Stimulated activated CD4-positive, alpha-beta T cell treated with anti-CD3 and anti-CD28 coated beads, TNF-alpha, amount 100 ng/mL, for 1 hour (primary cell): ENCODE measurements at places on chromosomes 4 and X.

GRCh38 chrX:30831082-30831481 is 58.0 kb downstream of the TAB3 start:
- DNase-seq, result no peak

DNA sequence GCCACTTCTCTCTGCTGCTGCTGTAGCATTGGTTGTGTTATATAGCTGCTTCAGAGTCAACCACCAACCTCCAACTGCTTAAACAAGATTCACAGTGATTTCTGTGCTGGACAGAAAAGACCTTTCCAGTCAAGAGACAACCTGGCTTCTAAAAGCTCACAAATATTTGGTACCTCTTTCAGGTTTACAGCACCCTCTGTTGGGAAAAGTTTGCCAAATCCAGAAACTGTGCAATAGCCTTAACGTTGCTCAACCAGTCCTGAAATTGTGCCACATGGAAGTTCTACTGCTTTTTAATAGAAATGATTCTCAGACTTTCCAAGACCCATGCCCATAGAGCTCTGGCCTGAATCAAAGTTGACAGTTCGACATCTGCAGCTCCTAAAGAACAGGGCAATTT is 842.1 kb upstream of the HTR2C start:
- DNase-seq, result no peak

DNA sequence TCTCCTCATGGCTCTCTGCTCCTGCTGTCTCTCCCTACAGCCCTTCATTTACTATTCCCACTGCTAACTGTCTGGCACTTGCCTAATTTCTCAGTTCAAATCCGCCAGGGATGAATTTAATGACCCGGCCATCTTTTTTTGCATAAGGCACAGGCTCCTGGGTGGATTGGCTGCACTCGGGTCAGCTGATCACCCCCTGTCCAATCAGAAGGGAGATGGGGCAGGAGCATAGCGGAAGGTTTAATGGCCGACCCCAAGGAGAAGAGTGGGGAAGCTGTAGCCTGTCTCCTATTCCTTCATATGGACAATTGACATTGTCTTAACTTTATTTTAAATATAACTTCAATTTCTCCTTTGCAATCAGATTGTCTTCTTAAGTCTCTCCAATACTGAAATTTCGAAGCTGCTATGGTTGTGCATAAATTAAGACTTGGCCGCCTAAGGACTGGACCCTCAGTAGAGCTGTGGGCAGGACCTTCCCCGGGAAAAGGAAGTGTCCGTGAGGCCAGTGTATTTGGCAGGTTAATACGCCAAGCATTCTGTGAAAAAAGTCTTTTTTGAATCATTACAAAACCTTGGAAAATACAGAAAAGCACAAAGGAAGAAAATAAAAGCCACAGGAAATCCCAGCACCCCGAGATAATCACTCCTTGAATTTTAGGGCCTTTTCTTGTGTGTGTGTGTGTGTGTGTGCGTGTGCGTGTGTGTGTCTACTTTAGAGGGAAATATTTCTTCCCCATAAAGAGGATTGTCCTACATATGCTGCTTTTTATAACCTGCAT is 55.5 kb downstream of the SMIM20 start:
- DNase-seq, result no peak

GRCh38 chr4:113145519-113146291 is 96.3 kb downstream of the ANK2 start:
- DNase-seq, result no peak

- no peak for DNase-seq
Measured at GRCh38 chr4:147589586-147589985, 27.6 kb upstream of the TMEM184C start.

- no peak for DNase-seq
Measured at GRCh38 chrX:3659761-3660160, 53.7 kb downstream of the PRKX start.

DNA sequence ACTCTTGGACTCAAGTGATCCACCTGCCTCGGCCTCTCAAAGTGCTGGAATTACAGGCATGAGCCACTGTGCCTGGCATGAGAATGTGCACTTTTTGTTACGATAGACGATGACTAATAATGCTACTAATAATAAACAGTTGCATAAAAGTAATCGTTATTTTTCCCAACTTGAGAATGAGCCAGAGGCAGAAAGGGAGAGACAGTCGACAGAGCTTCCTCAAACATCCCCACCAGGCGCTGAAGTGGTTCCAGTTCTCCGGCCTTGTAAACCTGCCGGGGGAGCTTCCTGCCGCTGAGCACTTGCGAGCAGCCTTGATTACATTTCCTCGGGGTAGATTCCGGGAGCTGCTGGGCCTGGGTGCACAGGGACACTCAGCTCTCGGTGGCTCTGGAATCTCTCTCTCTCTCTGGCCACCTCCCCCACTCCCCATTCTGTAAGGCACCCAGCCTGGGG is 8.9 kb upstream of the HTRA3 start:
- DNase-seq, result no peak

DNA sequence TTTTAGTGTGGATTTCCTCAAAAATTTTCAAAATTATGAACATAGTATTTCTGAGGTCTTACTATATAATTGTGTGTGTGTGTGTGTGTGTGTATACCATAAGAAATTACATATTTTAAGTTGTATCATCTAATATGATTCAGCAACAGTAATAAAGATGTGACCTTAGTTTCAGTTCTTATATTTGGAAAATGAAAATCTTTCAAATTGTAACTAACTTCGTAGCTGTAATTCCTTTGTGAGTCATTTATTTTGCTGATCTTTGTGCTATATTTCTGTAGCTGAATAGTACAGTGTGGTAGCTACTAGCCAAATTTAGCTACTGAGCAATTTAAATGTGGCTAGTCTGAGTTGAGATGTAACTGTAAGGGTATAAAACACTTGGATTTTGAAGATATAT is 116.4 kb downstream of the RAP1GDS1 start:
- DNase-seq, result no peak
